H1 (cell line): ENCODE measurements at places on chromosomes 2 and 18.

DNA sequence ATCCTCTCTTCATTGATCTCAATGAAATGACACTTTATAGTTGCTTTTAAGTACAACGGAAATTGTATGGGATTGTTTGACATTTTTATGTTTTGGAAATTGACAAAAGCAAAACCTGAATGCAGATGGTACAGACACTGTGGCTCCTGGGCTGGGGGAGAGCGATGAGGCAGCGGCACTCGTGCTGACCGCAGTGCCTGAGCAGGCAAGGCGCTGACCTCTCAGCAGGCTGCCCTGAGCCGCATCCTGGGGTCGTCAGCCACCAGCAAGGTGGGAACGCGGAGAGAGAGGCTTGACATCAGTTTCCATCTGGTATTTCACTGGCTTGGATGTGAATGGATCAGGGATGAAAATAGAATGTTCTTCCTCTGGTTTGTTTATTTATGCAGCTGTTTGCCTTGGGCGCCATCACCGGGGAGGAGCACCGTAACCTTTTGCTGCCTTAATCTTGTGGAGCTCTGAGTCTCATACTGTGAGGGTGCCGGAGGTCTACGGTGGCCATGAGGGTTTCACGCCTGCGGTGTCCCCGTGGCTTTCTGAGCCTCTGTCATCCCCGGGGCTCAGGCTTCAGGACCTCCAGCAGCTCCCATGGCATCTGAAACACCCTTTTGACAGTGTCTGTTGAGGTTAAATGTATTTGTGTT lies 94.8 kb upstream of the TPO start:
- peak; percentile 27 for DNase-seq

DNA sequence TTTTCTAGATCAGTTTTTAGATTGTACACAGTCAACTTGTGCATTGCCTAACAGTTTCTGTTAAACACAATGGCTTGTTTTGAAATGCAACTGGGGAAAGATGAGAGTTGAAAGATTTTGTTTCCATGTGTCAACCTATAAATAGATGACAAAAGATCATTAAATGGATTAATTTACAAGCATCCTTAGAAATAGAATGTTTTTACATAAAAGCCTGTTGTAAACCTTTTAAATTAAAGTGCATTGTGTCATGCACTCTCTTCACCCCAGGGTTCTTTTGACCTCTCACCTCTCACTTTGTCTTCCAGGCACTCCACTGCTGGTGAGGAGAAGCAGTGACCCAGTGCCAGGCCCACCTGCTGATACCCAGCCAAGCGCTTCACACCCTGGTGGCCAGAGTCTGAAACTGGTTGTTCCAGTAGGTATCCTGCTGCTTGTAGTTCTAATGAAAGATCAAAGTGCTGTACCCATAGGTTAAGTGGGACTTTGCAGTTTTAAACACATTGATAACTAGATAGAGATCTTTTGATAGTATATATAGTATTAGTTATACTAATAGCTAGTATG lies 502.1 kb downstream of the PARD3B start:
- peak; percentile 68 for DNase-seq

GRCh38 chr2:227130636-227131035 lies 33.4 kb downstream of the COL4A4 start:
- DNase-seq, result no peak

DNA sequence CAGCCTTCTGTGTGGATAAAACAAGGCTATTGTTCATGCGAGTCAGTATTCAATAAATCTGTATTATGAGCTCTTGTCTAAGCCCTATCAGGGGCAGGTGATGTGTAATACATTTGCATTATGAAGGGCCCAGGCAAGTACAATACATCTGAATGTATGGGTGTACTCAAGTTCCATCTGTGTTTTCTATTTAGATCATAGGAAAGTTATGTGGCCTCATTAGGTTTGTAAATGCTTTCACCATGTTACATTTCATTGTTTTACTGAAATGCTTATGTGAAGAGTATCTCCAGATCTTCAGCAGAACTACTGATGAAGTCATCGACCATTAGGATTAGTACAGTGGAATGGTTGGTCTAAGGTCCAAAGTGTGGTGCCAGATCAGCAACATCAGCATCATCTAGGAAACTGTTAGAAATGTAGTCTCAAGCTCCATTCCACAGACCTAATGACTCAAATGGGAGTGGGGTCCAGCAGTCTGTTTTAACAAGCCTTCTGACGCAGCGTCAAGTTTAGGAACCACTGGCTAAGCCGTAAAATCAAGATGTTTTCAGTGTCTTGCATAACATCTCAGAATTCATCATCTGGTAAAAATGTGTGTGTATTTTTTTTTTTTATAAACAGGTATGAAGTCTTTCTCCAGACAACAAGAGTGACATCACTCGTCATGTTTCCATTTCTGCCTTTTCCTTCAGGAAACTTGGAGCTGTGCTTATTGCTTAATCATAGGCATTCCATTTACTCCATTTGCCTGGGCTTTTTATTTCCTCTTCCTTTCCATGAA lies 80.5 kb downstream of the LYPD6 start:
- no peak for DNase-seq

DNA sequence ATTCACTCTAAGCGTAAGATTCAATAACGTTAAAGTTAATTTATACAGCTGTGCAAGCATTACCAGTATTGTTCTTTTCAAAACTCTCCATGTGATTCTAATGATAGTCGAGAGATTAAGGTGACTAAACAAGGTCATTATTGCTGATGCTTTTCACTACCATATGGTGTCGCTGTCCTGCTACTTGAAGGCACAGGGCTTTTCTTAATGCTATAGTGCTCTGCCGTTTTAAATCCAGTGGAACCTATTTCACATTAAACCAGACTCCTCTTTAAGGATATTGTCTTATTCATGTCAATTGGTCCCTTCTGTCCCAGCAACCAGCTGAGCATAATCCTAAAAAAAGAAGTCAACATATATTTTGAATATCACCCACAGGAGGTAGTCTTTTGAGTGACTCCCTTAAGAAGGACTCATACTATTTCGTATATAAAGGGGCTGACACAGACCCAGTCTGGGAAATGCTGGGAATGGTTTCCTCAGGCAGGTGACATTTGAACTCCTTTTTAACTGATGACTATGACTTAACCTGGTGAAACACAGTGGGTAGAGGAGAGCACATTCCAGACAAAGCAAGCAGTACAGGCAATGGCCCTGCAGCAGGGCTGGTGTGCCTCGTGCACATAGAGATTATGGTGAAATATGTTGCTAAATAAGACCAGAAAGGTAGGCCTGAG lies 53.9 kb upstream of the CYTIP start:
- no peak for DNase-seq

DNA sequence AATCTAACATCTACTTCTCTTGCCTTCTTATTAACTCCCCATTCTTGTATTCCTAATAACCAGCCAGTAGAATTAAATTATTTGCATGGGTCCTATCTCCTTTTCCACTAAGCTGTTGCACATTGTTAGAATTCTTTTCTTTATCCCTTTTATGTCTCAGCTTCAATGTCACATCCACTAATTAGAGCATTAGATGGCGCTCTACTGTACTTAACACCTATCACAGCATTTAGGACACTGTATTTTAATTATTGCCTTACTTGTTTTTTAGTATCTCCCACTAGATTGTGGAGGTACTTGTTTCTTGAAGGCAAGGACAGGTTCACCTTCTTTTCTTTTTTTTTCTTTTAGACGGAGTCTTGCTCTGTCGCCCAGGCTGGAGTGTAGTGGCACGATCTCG lies 3.8 kb downstream of the LIPT1 start:
- no peak for DNase-seq

GRCh38 chr2:44429034-44429433 lies 67.3 kb downstream of the CAMKMT start:
- no peak for DNase-seq

GRCh38 chr2:10820978-10821695 lies 8.6 kb upstream of the PDIA6 start:
- no peak for DNase-seq

DNA sequence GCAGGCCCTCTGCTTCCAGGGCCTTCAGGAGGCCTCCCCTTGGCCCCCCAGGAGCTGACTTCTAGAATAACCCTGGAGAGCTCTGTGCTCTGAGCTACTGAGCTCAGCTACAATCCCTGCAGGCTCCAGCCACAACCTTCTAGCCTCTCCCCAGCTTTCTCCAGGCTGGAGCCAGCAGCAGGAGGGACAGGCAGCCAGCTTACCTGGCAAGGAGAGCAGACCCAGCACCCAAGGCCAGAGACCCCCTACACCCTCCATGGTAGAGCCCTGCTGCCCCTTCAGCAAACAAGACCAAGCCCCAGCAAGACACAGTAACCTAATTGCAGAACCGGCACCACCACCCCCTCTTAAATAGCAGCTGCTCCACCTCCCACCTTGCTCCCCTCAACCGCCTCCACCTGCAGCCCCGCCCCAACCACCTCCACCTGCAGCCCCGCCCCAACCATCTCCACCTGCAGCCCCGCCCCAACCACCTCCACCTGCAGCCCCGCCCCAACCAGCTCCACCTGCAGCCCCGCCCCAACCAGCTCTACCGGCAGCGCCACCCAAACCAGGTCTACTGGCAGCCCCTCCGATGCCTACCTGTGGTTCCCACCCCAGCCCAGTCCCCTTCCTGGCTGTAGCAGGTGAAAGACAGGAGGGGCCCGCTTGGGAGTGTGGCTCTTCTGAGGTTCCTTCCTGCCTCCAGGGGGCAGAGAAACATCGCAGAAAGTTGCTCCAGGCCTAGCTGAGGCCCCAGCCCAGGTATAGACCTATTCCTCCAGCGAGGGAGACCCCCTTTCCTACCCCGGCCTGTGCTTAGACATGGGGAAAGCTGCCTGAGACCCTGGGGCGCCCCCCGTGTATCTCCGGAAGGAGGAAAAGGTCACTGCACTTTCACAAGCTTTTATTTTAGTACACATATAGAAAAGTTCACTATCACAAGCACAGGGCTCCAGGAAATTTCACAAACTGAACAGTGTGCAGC lies at the start of gene ASTL:
Gene ASTL, minus strand, starts transcription at position 324 of the 967 bp plus-strand sequence. Its CDS starts 66 bp downstream, at position 258.
- peak; percentile 88 for DNase-seq

- no peak for DNase-seq
Measured at GRCh38 chr18:9771977-9772660, 64.0 kb downstream of the RAB31 start.

DNA sequence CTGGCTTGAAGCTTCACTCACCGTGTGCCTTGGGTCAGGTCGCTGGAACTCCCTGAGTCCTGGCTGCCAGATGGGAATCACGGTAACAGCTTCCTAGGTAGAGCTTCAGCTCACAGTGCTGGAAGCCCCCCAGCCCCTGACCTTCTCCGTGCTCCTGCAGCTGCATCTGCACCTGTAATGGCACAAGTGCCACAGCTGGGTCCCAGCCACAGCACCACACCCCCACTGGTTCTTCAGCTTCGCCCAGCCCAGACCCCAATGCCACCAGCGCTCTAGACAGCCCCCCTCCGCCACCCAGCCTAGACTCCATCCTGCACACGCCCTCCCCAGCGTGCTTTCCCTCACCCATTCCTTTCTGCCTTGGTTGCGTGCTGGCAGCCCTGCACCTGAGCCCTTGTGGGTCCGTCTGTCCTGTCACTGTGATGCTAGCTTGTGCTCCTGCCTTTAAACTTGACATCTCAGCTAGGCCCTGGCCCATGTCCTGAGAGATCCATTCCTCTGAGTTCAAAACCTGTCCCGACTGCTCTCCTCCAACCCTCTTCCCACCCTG lies 7.6 kb upstream of the ESPNL start:
- DNase-seq, result no peak

DNA sequence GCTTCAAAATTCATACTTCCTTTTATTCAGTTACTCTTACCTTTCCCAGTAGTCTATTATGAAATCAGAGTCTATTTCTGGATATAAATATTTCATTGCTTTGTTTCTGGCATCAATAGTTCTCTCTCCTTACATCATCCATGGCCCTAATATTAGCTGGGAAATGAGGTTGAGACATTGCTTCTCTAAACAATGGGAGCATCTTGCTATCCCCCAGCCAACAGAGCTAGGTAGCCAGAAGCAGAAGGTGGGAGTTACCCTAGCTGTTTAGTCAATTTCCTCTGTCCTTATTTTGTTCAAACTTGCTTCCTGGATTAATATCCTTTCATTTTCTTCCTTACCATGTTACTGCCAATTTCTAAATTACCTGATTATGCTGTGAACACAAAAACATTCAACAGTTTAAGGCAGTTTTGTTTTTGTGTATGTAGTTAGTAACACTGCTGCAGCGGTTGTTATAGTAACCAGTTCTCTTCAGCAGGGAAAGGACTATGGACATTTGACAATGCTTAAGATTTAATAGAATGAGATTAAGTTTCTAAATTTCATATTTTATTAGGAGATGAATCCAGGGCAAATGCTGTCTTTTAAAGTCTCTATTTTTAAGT lies 160.5 kb upstream of the KCNJ3 start:
- no peak for DNase-seq

DNA sequence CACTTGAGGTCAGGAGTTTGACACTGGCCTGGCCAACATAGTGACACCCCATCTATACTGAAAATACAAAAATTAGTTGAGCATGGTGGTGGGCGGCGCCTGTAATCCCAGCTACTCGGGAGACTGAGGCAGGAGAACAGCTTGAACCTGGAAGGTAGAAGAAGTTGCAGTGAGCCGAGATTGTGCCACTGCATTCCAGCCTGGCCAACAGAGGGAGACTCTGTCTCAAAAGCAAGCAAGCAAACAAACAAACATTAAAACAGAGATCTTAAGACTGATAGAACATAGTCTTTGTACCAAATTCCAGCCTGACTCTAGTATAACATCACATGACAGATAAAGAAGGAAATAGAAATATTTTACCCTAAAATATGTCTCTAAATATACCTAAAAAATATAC lies 168.1 kb downstream of the PTPRM start:
- no peak for DNase-seq

- DNase-seq, result no peak
Measured at GRCh38 chr2:167980439-167980838, 267.0 kb downstream of the STK39 start.

DNA sequence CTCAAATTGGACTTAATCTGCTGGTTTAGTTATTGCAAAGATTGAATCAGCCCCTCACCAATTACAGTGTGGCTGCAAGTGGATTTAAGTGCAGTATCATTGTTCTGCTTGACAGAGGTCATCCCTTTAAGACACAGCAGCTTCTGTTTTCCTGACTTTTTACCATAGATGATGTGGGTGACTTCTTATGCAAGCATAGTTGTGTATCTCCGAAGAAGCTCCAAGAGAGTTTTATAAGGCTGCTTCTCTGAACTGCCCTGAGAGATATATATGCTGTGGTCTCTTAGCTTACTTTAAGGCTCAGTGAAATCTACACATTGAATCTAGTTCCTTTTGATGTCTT lies 3.5 kb downstream of the TRIB2 start:
- no peak for DNase-seq

DNA sequence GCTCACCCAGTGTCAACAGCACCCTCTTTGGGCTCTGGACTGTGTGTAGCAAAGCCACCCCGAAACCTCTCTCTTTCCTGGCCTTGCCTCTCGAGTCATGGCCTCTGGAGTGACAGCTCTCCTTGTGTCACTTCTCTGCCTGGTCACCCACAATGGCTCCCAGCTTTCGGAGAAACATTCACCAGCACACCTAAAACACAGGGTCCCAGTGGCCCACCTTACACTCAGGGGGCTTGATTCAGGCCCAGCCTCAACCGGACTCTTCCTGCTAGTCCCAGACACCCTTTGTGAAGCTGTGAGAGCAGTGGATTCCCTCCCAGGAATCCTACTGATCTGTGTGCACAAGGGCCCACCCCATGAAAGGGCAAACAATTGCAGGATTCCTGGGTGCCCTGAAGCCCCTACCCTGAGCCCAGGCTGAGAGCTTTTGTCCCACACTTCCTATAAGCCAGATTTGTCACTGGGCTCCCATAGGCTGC lies 137.2 kb upstream of the HAAO start:
- no peak for DNase-seq
